Nucleus accumbens (tissue), 56 donors: ENCODE measurements at places on chromosomes 11 and 22.

- no peak for DNase-seq
Observed at GRCh38 chr11:6932145-6932544, 5.9 kb downstream of the ZNF215 start.

GRCh38 chr11:29263971-29264682, 752.7 kb downstream of the KCNA4 start:
- no peak for DNase-seq

DNA sequence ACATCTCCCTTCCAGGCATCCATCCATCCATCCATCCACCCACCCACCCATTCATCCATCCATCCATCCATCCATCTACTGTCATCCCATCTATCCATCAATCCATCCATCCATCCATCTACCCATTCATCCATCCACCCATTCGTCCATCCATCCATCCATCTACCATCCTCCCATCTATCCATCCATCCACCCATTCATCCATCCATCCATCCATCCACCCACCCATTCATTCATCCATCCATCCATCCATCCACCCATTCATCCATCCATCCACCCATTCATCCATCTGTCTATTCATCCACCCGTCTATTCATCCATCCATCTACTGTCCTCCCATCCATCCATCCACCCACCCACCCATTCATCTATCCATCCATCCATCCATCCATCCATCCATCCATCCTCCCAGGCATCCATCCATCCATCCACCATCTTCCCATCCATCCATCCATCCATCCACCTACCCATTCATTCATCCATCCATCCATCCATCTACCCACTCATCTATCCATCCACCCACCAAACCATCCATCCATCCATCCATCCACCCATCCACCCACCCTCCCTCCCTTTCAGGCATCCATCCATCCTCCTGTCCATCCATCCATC, 33.7 kb downstream of the OSBPL5 start:
- DNase-seq, result no peak

- no peak for DNase-seq
Observed at GRCh38 chr11:4637662-4638047, 378 bp downstream of the OR51D1 start.

GRCh38 chr11:17779861-17780594, 45.4 kb downstream of the KCNC1 start:
- DNase-seq, result no peak

GRCh38 chr11:117610045-117610444, 187.0 kb downstream of the DSCAML1 start:
- no peak for DNase-seq

DNA sequence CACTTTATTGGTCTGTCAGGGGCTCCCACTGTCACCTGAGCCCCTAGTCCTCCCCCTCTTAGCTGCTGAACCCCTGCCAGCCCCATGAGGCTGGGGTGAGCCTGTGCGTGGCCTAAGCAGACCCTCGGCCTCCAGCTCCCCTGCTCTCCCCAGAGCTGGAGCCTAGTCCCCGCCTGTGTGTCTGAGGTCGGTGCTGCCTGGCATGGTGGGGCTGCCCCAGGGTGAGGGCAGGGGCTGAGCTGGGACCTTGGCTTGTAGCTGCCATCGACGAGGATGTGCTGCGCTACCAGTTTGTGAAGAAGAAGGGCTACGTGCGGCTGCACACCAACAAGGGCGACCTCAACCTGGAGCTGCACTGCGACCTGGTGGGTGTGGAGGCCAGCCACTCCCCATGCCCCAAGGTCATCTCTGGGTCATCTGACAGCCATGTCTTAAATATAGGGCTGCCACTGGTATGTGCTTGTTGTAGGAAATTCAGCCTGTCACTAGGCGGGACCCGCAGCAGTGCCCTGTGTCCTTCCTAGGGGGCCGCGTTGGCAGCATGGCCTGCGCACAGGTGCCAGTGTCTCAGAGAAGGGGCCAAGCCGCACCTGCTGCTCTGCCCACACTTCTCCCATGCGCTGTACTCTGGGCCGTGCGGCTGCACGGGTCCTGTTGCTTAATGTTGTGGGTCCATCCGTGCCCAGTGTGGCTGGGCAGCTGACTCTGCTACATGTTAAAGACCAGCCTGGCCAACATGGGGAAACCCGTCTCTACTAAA, 21.0 kb downstream of the PPIL2 start:
- no peak for DNase-seq

DNA sequence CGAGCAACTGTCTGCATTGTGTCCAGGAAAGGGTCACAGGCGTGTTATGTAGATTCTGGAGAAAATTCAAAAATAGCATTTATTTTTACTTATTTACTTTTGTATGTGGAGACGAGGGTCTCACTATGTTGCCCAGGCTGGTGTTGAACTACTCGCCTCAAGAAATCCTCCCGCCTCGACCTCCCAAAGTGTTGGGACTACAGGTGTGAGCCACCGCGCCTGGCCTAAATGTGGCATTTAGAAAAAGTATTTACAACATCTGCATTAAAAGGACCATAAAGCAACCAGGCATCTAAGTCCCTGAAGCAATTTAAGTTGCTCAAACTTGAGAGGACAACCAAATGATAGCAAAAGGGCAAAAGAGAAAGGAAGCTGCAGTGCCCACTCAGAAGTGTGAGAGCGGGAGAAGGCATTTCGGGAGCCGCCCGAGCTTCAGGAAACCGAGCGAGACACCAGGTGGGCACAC, 595 bp downstream of the TRIM66 start:
- DNase-seq, result no peak

- no peak for DNase-seq
Observed at GRCh38 chr11:14894657-14895598, 2.9 kb upstream of the CYP2R1 start.

- no peak for DNase-seq
Observed at GRCh38 chr11:133163463-133164419, 368.6 kb downstream of the OPCML start.

DNA sequence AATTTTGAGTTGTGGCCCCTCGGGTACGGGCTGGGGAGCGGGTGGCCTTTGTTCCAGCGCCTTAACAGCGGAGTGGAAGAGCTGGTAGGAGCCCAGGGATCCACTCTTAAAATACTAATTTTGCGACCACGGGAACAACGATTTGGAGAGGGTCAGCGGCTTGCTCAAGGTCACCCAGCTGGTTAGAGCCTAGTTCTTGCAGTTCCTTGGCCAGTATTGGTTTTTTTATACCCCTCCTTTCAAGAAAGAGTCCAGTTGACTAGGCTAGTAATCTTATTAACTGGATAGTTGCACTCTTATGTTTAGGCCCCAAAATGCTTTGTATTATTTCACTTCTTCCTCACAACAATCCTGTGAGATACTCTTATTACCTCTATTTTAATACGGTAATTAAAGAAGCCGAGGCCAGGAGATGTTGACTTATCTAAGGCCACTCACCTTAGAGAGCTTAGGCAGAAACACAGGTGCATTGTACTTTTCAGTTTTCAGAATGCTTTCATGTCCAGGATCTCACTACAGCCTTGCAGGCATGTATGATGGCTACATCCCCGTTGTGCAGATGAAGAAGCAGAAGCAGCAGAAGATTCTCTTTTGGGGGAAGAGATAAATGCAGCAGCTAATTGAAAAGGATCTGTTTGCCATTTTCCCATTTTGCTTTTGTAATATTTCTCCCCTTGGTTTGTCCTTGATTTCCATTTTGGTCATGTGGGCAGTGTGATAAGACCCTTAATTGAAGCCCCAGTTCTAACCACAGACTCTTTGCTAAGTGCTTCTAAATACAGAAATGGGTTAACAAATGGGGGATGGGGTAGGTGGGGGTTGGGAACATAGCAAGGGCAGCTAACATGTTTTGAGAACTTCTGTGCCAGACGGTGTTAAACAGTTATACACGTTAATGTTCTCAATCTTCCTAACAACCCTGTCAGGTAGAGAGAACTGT, 1.4 kb downstream of the SREBF2 start:
- DNase-seq, result no peak

DNA sequence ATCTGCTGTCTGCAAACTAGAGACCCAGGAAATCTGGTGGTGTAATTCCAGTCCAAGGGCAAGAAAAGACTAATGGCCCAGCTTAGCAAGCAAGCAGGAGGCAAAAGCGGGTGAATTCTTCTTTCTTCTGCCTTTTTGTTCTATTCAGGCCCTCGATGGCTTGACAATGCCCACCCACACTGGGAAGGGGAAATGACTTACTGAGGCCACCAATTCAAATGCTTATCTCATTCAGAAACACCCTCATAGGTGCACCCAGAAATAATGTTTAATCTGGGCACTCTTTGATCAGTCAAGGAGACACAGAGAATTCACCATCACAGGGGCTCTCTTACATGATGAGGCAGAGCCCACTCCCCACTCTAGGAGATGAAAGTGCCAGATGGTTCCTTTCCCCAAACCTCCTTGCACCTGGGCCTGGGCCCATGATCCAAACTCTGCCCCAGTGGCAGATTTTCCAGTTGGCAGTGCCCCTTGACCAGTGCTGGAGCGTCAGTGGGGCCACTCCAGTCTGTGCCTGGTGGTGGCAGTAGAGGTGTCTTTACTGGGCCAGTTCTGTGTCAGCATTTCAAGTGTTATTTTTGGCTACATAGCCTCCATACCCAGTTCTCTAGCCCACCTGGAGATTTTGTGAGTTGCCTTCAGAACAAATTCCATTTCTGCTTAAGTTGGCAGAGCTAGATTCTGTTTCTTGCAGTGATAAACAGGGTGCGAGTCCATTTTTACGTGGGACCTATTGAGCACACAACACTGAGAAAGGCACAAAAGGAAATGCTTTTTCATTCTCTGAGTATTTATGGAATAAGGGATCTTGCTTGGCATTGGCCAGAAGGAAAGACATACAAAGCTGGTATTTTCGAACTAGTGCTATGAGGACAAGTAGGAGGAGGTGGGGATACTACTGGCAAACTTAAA, 7.5 kb downstream of the ELMOD1 start:
- DNase-seq, result no peak

- DNase-seq, result no peak
Observed at GRCh38 chr11:47056261-47056915, 119.8 kb downstream of the CSTPP1 start.

- no peak for DNase-seq
Observed at GRCh38 chr11:78630155-78630554, 55.5 kb upstream of the NARS2 start.

- DNase-seq, result peak; percentile 26
Observed at GRCh38 chr22:22463855-22464540, 44.5 kb downstream of the ZNF280B start.

DNA sequence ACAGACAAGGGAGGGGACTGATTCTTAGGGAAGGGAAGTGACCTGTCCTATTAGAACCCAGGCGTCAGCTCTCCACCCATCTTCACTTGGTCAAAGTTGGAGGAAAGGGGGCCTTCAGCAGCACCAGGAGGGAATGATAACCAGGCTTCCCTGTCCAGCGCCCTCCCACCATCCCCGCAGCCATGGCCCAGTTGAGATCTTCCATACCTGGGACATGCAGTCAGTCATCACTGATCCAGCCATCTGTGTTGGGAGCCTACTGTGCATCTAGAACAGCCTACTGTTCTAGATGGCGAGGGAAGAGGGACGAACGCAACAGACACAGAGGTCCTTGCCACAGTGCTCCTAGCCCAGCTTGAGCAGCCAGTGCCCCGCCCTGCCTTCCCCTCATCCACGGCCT, 40.6 kb downstream of the PDGFB start:
- no peak for DNase-seq

DNA sequence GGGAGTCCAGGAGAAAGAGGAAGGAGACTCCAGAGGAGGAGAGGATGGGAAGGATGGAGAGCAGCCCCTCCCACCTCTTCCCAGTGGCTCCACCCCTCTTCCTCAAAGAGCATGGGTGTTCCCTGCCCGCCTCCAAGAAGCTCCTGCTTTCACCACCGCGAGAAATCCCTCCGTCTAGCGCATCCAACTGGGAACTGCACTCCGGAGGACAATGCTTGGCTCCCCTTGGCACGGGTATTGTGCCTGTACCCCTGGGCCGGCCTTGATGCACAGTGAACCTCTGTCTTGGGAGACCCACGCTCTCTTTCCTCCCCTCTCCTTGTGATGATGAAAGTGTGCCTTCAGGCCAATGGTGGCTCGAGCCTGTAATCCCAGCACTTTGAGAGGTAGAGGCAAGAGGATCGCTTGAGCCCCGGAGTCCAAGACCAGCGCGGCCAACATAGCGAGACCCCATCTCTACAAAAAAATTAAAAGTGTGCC, 14.9 kb upstream of the ADA2 start:
- no peak for DNase-seq

DNA sequence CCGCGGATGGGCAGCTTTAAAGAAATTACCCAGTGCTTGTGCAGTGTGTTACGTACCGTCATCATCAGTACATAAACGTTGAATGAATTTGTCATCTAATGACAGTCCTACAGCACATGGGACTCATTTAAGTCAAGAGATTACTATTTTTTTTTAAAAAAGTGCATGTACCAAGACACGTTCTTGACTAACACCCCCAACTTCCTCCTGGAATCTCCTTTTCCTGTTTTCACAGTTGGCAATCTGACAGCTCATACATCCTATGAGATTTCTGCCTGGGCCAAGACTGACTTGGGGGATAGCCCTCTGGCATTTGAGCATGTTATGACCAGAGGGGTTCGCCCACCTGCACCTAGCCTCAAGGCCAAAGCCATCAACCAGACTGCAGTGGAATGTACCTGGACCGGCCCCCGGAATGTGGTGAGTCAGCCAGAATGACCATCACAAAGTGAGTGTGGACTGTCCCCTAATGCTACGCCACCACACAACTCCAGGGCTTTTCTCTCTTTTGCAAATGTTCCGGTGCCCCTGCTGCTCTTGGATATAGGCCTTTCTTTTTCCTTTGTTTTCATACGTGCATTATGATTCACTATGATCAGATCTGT, 162.0 kb upstream of the SORL1-AS1 start:
- DNase-seq, result no peak

DNA sequence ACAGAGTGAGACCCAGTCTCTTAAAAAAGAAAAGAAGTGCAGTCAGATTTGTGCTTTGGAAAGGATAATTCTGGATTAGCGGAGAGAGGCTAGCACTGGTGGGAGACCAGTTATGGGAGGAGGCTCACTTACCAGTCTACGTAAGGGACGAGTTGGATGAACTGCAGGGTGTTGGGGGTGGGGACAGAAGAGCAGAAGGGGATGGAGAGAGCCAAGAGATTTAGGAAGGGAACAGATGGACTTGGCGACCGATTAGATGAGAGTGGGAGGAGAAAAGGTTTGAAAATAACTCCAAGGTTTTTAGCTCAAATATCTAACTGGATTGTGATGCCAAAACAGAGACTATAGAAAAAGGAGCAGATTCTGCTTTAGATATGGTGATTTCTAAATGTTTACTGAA, 81.4 kb downstream of the SFI1 start:
- no peak for DNase-seq
